ENCODE measurements at places on chromosomes 1 and 21.

DNA sequence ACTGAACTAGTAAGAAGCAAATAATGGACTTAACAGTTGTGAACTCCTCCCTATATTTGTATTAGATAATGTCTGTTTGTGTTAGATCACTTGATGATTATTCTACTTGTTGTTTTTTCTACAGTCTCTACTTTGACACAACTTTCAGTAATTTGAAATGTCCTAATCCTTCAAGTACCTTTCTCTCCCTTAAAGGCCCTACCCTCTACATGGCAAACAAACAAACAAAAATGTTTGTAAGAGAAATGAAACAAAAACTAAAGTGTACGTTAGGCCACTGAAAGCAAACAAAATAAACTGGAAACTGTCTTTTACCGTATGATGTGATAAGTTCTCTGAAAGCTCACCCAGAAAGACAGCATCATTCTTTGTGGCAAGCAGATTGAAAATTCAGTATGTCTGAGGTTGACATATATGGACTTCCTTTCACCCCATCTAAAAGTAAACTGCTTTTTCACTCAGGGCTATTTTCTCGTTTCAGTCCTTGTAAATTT, 255.9 kb upstream of the SNX7 start:
- no peak for DNase-seq

DNA sequence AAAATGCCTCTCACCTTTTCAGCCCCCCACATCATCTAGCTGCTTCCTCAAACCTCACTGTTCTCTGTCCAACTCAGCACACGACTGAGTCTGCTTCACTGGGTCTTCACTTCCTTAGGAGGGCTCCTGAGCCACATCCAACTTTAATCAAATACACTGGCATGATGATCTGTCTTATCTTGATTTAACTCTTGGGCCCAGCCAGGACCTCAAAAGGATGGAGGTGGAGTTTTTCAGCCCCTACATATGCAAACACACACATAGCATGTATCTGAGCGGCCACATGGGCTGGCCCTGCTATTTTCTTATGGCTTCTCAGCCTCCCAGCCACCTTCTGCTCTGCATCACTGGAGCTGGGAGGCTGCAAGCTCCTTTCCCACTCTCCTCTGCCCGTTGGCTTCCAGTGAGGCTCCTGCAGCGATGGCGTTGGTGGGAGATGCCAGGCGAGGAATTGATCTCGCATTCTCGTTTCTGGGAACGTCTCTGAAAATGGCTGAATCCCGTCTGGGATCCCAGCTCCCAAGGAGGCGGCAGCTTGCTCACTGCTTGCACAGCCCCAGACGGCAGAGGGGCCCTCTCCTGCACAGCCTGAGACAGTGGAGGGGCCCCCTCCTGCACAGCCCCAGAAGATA, 1.8 kb upstream of the PRXL2B start:
- DNase-seq, result no peak

- no peak for DNase-seq
Measured at GRCh38 chr1:12173631-12174121, 6.9 kb downstream of the TNFRSF1B start.

GRCh38 chr1:40391688-40392145, 18.2 kb downstream of the SMAP2 start:
- peak; percentile 100 for DNase-seq

DNA sequence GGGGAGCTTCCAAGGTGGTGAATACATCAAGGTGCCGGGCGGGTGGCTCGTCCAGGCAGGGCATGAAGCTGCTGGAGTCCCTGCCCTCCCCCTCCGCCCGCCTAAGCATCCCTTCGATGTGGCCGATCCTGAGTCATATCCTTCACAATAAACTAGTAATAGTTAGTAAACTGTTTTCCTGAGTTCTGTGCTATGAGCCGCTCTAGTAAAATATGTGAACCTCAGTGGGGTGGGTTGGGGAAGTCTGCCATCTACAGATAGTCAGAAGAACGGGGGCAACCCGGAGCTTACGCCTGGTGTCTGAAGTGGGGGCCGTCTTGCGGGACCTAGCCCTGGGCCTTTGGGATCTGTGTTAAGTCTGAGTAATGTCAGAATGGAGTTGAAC, 21.6 kb downstream of the C2CD2 start:
- DNase-seq, result no peak

- DNase-seq, result no peak
Measured at GRCh38 chr1:207218512-207219362, 102.7 kb upstream of the CD55 start.

GRCh38 chr1:52855584-52855983, 13.0 kb downstream of the ZYG11A start:
- no peak for DNase-seq

DNA sequence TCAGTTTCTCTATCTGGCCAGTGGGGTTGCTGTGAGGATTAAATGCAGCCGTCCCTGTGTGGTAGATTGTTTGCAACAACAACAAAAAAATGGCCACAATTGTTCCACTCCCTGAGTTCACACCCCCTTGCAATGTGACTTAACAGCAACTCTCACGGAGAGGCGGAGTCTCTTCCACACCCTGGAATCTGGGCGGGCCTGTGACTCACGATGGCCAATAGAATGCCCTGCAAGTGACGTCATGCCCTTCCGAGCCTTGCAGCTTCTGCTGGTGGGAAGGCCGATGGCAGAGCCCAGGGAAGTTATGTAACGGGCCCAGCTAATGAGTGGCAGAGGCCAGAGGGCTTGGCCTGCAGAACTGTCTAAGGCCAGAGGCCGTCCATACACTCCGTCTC, 87.9 kb downstream of the RIPK4 start:
- peak; percentile 30 for DNase-seq

DNA sequence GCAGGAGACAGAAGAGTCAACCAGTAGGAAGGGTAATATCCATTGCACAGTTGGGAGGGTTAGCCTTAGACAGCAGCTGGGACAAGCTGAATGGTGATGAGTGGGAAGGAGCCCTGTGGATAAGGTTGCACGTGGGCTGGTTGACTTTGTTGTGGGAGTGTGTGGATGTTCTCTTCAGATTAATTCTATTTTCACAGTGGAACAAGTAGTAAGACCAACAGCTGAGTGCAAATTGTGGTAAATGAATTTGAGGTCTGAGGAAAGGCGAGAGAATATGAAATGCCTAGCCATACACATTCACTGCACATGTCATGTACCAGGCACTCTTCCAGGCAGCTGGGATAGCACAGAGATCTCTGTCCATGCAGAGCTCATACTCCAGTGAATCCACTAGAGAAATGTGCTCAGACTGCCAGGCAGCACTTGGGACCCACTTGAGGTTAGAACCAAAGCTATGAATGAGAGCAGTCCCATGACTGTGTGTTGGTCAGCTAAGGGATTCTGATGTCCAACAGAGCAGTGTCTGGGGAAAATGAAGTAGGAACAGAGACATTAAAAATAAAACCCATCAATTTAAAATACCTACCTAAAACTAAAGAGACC, 25.2 kb upstream of the VTCN1 start:
- no peak for DNase-seq

GRCh38 chr1:197224160-197224559, 43.9 kb upstream of the CRB1 start:
- no peak for DNase-seq

GRCh38 chr1:202951437-202951836, 6.7 kb downstream of the ADIPOR1 start:
- DNase-seq, result no peak

DNA sequence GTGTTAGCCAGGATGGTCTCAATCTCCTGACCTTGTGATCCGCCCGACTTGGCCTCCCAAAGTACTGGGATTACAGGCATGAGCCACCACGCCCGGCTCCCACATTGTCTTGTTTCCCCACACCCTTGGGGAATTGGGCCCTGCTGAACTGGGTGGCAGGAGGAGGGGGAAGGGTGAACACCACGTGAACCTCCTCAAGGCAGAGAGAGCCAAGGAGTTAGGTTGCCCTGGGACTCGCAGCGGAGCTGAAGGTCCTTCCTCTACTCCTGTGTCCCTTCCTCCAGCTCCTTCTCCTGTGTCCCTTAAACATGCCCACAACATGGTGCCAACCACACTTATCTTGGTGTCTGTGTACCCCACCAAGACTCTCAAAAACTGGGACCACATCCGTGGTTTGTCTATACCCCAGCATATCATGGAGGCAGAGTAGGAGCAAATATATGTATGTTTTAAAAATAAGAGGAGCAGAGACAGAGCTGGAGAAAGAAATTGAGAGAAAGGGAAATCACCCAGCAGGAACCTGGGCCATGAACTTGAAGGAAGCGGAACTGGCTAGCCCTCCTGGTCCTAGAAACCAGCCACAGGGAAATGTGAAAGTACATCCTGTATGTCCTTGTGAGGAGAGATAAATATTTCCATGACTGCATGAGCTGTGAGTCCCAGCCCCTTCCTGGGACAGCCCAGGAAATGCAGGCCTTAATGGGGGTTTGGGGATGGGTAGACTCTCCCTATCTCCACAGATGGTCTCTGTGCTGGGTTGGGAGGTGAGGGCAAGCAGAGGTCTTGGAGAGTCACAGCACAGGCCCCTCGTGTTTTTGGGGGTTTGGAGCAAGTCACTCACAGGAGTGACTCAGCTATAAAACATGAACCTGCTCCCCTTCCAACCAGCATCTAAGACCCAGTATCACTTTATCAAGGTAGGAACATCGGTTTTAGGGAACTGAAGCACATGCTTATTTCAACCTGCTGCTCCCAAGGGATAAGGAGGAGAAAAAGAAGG, 9.4 kb upstream of the TAL1 start:
- no peak for DNase-seq

DNA sequence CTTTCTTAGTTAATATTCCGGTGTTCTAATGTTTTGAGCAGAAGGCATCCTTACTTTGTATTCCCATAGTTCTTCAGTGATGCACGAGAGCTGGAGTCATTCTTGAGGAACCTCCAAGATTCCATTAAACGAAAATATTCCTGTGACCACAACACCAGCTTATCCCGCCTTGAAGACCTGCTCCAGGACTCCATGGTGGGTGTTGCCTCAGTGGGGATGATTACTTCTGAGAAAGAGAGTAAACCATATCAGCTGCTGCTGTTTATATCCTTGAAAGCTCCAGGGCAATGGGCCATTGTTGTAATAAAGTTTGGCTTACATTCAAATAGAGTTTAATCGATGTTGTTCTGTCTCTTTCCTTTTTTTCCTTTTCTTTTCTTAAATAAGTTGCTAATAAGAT, 93.1 kb downstream of the MACF1 start:
- DNase-seq, result no peak

GRCh38 chr1:236760480-236760879, 34.6 kb upstream of the MTR start:
- DNase-seq, result no peak

- no peak for DNase-seq
Measured at GRCh38 chr1:11822091-11822490, 16.1 kb downstream of the CLCN6 start.

- no peak for DNase-seq
Measured at GRCh38 chr1:173506437-173506836, 29.3 kb downstream of the PRDX6 start.

- no peak for DNase-seq
Measured at GRCh38 chr1:160567858-160568682, 11.2 kb downstream of the CD84 start.

DNA sequence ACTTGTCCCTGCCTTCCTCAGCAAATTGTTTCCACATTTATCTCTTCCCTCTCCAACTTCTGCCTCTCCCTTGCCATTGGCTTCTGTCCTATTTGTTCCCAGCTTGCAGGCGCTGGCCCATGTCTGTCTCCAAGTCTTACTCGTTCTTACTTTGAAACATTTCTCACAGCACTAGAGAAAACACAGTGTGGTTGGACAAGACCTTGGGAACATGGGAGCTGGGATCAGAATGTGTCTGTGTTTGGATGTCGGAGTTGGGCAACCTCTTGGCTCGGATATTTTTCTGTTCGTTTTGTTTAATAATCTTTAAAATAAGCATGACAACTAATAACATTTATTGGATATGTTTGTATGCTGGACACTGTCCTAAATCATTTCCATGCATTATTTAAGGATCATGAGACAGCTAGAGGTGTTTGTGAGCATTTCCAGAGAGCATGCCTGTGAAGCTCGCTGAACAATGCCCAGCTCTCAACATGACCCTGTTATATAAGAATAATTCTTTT, 5.9 kb upstream of the BRWD1 start:
- no peak for DNase-seq

GRCh38 chr1:192557841-192558595, 17.6 kb upstream of the RGS1 start:
- no peak for DNase-seq

DNA sequence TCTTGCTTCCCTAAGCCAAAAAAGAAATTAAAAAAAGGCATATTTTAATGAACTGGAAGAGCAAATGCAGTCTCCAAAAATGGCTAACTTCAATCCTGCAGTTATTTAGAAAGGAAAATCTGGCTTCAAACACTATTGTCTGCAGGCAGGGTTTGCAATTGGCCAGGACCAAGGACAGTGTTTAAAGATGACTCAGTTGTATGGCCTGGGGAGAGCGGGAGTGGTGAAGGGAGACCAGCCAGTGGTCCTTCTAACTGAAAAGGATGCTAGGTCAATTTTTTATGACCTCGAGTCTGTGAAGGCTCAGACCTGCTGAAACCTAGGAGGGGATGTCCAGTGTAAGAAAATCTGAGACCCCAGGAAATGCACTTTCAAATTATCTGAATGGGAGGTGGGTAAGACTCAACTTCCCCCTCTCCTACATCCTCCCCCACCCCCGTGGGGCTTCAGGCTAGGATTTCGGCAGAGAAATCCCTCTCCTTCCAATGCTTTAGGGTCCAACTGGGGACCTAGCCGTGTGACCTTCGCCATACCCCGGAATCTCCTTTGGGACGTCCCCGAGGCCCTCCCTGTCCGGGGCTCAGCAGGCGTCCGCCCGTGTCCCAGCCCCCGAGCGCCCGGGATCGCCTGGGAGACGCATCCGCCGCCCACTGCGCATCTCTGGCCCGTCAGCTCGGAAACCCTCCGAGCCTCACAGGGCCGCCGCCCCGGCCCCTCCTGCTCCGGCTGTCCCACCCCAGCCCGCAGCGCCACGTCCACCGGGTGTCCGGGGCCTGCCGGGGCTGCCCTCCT, 602 bp upstream of the RIMKLA start:
- peak; percentile 89 for DNase-seq

GRCh38 chr1:153679337-153680119, 1.0 kb downstream of the NPR1 start:
- DNase-seq, result no peak

GRCh38 chr1:22530715-22531114, 32.6 kb upstream of the EPHA8 start:
- no peak for DNase-seq

- DNase-seq, result no peak
Measured at GRCh38 chr1:243434594-243434993, 178.8 kb downstream of the SDCCAG8 start.

DNA sequence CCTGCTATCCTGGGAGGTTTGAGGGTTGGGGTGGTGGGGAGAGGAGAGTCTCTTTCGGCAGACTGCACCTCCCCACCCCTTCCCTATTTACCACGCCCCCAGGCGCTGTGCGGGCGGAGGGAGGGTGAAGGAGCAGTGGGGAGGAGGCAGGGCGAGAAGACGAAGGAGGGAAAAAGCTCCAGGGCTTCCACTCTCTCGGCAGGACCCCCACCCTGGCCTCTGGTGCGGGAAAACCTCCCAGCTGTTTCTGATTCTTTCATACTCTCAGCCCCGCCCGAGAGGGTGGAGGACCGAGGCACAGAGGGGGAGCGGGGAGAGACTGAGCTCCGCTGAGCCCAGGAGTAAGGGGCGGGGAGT, 866 bp upstream of the WNT2B start:
- DNase-seq, result no peak
